ENCODE measurements at places on chromosomes 5 and 9. TPM values are rescaled to one million over a fixed set of nuclear protein-coding genes. Genes with fewer than 3 reads are reported as not detected.

GRCh38 chr5:135386096-135386495, 12.9 kb downstream of the MACROH2A1 start:
- no peak for DNase-seq

GRCh38 chr9:97535771-97536170, 34.3 kb downstream of the TMOD1 start:
- DNase-seq = no peak

DNA sequence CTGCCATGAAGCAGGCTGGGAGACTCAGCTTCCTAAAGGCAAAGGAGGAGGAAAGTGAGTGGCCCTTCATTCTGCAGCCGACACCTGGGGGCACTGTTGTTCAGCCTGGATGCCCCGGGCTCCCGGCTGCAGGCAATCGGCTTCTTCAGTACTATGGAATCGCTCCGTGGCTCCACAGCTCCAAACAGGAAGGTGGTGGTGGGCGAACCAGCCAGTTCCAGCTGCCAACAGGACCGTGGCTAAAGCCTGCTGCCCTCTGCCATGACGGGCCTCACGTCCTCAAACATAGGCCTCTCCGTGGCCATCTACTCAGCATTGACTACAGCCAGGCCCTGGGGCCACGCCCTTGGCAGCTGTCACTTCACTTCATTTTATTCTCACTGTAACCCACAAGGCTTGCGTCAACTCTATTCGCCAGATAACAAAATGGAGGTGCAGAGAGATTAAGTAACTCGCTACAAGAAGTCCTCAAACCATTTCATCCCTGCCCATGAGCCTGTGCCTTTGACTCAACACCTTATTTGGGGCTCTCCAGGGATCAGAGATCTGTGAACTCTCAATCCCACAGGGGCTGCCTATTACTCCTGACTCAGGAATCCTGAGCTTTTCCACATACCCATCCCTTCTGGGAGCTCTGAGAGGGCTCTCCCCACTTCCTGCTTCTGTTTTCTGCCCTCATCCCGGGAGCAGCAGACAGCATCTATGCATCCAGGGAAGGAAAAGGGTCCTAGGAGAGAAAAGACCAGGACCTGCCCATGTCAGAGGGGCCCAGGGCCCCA, 38.0 kb downstream of the PAX5 start:
- peak; percentile 10 for DNase-seq

DNA sequence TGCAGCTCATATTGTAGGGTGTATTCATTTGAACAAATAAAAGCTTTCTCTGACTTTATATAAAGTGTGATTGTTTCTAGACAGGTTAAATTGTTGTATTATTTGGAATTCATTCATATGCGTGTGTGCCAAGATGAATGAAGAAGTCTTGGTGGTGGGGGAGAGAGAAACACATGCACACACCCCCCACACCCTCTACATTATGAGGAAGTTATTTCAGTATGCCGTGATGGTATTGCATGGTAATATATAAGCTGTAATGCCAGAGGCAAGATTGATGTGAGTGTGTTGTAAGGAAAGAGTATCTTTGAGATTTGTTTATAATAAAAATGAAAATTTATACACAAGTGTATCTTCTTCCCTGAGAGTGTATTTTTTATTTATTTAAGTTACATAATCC, 71.0 kb downstream of the IPO11 start:
- DNase-seq = no peak

DNA sequence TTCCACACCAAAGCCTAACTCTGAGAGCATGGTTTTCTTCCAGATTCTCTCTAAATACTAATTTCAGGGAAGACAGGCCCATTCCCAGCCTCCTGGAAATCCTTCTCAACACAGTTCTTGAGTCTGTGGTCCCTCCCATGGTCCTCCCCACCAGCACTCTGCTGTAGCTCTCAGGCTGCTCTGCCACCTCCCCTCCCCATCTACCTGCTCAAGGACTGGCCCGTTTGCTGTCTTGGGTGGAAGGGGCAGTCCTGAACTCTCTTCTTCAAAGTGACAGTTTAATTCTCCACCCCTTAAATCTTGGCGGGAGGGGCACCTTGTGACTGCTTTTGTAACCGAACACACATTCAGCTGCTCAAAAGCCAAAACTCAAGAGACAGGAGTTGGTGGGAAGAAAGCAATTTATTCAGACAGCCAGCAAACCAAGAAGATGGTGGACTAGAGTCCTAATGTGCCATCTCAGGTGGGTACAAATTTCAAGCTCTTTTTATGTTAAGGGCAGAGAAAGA, 7.6 kb upstream of the LCN15 start:
- DNase-seq = no peak

The ANXA2R gene
- total RNA-seq = 2.5 TPM

DNA sequence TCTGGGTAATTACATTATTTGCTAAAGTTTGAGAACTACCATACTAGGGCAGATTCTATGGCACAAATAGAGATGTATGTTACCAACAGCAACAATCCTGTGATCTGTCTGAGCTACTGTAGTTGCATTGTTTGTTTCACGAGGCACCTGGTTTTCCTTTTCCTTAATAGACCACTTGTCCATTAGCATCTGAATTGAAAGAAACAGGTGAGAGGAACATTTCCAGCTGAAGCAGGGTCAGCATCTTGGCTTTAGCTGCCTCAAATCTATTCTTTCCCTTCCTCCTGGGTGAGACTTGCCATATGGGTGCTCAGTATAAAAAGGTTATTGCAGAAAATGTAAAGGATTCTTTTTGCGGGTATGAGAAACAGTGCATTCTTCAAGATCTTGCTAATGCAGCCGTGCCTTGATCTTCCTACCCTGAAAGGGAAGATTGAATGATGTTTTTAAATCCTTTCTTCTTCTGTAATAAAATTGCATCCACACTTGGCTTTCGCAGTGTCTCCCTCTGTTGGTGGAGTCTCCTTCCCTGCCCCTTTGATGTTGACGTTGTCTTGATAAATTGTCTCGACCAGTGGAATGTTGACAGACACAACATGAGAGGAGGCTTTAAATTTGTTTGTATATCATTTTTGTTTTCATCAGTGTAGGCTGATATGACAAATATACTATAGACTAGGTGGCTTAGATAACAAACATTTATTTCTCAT, 118.0 kb upstream of the BRINP1 start:
- DNase-seq = no peak

DNA sequence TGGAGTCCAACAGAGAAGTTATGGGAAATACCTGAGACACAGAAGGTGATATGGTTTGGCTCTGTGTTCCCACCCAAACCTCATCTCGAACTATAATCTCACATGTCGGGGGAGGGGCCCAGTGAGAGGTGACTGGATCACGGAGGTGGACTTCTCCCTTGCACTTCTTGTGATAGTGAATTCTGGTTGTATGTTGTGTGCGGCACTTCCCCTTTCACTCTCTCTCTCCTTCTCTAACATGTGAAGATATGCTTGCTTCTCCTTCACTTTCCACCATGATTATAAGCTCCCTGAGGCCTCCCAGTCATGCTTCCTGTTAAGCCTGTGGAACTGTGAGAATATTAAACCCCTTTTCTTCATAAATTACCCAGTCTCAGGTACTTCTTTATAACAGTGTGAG, 96.1 kb downstream of the TMEM232 start:
- no peak for DNase-seq

DNA sequence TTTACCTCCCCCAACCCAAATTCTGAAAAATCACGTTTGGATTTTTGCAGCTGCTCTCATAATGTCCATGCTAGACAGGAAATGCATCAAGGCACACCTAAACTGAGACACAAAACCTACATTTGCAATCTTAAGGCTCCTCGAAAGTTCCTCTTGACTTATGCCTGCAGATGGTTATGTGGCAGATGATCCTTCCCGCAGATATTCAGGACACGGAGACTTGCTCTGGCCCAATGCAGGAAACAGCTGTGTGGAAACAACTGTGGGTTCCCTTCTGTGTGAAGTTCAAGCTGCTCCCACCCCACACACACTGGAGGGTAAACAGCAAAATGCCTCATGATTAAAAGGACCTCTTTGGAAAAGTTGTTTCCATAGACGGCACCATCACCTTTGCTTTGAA, 253.8 kb downstream of the EBF1 start:
- DNase-seq = no peak

DNA sequence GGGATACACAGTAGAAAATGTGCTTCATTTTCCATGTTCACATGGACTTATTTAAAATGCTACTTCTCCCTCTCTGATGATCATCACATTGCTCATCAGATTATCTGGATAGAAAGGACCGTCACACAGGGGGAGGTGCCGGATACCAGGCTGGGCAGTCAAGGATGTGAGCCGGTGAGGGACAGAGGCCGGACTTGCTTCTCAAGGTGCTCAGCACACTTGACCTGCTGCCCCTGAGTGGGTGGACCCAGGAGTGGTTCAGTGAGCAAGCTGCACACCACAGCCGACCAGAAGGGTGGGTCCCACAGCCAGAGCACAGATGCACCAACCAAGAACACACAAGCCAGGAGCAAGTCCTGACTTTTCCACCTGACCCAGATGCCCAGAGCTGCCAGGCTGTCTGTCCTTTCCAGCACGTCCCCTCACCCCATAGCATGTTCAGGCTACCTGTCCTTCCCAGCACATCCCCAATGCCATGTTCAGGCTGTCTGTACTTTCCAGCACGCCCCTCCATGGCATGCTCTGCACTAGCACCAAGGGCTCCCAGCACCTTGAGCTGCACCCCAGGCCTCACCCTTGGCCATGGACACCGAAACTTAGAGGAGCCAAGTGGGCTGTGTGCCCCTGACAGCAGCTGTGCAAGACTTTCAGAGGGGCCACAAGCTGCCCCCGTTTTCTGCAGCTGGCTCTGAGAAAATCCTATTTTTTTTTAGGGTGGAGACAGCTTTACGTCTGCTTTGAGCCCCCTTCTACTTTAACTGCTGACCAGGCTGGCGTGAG, 77.8 kb downstream of the SECISBP2 start:
- no peak for DNase-seq

GRCh38 chr5:57494104-57495098, 11.8 kb upstream of the ACTBL2 start:
- peak; percentile 98 for DNase-seq

DNA sequence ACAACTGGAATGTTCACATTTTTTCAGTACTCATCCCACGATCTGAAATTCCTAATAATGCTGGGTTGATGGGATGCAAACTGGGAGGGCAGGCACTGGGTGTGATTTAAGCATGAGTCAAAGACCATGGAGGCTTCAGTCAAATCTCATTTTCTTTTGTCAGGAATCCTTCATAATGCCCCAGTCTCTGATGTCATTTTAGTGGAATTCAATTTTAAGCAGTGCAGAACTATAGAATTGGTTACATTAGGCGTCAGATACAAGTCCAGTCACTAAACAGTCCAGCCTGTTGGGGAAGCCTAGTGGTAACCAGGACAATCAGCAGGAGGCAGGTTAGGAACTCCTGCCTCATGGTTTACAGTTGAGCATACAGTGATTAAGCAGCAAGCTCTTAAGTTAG, 41.0 kb upstream of the TMEM215 start:
- peak; percentile 23 for DNase-seq

The DMRT3 gene
- total RNA-seq = not detected

- peak; percentile 46 for DNase-seq
Observed at GRCh38 chr9:76817489-76817888, 53.3 kb downstream of the PCA3 start.

GRCh38 chr9:119289740-119290433, 79.3 kb downstream of the BRINP1 start:
- no peak for DNase-seq

GRCh38 chr5:178273665-178274541, 41.3 kb upstream of the PHYKPL start:
- DNase-seq = no peak

GRCh38 chr9:83406921-83407320, 131.3 kb downstream of the FRMD3 start:
- no peak for DNase-seq

GRCh38 chr5:79963261-79964061, 27.6 kb downstream of the MTX3 start:
- DNase-seq = no peak

DNA sequence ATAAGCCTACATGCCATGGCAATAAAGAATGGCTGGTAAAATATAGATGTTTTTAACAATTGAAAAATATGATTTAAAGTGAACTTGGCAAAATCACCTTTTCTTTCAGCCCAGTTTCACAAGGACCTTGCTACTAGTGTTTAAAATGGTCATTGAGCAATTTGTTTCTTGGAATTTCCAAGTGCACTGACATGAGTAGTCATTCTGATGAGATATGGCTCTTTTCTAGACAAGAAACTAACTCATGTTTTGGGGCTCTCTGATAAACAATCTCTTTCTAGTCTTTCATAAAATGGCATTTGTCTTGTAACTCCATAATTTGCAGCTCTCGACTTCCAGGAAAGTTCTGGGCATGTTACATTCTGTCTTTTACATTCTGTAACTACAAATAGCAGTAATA, 176.8 kb downstream of the NR2F1-AS1 start:
- no peak for DNase-seq

The GLRA1 gene
- total RNA-seq = not detected

DNA sequence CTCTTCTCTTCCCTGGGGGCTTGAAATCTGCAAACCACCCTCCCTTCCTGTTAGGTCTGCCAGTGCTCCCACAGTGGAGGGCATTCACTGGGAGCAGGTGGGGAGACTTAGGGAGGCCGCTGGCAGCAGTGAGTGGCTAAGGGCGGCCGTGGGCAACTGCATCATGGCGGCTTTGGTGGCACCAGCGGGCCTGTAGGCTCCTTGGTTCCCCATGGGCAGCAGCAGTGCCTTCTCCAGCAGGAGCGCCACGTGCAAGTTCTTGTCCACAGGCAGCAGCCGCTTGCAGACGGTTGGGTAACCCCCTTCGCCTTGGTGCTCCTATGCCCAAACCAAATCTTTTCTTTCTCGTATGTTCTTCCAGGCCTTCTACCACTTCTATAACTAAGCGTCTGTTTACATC, 158.2 kb downstream of the SREK1 start:
- DNase-seq = no peak

The ROPN1L gene
- total RNA-seq = 3.0 TPM

- no peak for DNase-seq
Observed at GRCh38 chr5:172588380-172588779, 52.7 kb upstream of the NEURL1B start.

DNA sequence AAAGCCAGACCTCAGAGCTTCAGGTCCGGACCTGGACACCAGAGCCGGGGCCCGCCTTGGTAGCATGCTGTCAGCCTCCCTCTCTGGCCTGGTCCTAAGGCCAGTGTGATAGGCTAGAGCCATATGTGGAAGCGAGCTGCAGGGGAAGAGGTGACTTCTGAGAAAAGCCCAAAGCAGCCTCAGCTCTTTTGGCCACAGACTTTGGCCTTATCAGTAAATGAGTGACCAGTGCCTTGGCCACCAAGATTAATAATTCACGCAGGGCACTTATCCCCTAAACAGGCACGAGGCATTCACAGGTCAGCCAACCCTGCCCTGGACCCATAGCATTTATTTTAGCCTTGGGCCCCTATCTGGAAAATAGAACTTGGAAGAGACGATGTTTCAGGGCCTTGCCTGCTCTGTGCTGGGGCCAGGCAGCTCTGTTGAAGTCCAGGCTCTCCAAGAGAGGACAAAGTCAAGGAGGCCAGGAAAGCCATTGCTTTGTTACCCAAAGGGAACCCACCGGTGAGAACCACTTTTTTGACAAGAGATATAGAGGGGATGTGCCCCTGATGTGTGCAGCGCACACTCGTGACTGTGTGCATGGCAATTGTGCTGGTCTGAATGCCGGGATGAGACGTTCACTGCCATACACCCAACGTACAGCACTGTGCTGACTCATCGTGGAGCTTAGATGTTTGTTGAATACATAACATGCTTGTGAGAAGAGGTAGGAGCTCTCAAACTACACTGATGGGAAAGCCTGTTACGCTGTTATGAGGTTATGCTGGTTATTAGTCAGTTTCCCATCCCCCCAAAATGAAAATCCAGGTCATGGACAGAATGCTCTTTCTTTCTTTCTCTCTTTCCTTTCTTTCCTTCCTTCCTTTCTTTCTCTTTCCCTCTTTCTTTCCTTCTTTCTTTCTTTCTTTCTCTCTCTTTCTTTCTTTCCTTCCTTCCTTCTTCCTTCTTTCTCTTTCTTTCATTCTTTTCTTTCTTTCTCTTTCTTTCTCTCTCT, 5.0 kb upstream of the SLC34A1 start:
- peak; percentile 62 for DNase-seq

The QRFP gene
- not detected for total RNA-seq

The ENTREP1 gene
- total RNA-seq = not detected
